Stimulated activated CD4-positive, alpha-beta T cell treated with anti-CD3 and anti-CD28 coated beads, TNF-alpha, amount 100 ng/mL, for 48 hours (primary cell): ENCODE measurements at places on chromosomes 2 and 18.

GRCh38 chr2:180604077-180604476 is 376.3 kb upstream of the UBE2E3 start:
- no peak for DNase-seq

- DNase-seq = no peak
These were observed 180.8 kb upstream of the ATP5MC3 start for GRCh38 chr2:175362331-175362730.

DNA sequence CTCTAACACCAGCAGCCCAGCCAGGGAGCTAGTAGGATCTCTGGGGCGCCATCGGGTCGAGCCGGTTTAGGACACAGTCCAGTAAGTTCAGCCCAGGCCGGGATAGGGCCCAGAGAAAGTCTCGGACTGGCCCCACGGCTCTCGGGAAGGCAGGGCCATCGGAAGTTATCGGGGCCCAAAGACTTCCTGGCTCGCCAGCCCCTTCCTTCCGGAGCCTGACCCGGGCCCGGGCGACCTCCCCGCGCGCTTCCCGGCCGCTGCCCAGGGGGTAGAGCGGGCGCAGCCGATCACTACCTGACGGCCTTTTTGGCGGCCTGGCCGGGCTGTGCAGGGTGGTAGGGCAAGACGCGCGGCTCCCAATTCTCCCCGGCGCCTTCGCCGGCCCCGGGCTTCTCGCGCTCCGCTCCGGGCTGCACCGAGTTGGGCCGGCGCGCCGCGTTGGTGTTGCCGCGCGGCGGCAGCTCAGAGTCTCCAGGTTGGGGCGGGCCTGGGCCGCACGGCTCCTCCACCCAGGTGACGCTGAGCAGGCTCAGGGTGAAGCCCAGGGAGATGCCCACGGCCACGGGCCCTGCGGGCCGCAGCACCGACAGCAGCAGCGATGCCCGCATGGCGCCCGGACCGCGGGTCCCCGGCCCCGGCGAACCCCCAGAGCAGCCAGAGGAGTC is 546 bp downstream of the CHPF start:
- DNase-seq = no peak

- no peak for DNase-seq
These were observed 147.3 kb upstream of the SLC14A2 start for GRCh38 chr18:45467945-45468344.
